NCI-H1417 (cell line): ENCODE measurements at places on chromosomes 11 and 22.
A peak's percentile ranks its signal among the peaks of the same experiment; 100 is the strongest.

DNA sequence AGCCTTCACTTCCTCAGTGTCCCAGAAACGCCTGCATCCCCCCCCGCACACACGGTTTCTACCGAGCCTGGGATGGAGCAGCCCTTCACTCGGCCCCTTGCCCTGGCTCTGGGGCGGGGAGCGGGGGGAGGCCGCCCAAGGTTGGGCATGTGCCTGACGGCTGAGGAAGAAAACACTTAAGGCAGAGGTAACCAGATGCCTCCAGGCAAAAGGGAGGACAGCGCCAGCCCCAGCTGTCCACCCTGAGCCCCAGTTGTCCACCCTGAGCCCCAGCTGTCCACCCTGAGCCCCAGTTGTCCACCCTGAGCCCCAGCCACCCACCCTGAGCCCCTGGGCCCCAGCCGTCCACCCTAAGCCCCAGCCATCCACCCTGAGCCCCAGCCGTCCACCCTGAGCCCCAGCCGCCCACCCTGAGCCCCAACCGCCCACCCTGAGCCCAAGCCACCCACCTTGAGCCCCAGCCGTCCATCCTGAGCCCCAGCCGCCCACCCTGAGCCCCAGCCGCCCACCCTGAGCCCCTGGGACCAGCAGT, 3.8 kb upstream of the TTLL8 start:
- no peak for DNase-seq

DNA sequence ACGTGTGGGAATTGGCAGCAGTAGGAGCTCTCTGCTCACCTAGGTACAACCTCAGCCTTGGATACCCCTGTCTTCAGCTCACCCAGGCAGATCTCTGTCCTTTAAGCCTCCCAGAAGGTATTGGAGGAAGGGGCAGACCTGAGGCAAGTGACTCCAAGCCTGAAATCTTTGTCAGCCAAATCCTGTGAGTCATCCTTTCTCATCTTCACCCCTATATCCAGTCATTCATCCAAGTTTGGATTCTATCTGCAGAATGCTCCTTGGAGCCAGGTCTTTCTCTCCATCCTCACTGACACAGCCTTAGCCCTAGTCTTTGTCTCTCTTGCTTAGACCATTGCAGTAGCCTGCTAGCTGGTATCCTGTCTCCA, 10.4 kb upstream of the THY1 start:
- DNase-seq: no peak

DNA sequence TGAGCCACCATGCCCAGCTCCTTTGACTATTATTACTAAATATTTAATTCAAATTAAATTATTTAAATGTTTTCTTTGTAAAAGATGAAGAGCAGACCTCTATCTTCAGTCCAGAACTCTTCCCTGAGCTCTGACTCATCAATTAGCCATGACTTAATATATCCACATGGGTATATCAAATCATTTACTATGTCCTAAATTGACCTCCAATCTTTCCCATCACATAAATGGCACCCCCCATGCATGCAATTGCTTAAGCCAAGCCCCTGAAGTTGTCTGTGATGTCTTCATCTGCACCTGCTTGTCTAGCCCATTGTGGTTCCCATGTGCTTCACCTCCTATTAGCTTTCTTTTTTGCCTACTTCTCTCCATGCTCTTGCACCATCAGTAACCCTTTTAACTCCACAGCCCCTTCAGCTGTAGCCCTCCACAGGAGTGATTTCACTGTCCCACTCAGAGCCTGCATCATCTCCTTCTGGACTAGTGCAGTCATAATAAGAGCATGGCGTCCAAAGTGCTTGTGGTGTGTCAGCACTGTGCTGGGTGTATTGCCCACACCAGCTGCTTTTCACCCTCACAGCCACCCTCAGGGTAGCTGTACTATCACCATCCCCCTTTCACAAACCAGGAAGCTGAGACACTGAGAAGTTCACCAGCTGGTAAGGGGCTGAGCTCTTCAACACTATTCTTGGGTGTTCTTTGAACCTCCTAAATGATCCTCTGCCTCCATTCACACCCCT, 11.8 kb upstream of the THY1 start:
- no peak for DNase-seq

DNA sequence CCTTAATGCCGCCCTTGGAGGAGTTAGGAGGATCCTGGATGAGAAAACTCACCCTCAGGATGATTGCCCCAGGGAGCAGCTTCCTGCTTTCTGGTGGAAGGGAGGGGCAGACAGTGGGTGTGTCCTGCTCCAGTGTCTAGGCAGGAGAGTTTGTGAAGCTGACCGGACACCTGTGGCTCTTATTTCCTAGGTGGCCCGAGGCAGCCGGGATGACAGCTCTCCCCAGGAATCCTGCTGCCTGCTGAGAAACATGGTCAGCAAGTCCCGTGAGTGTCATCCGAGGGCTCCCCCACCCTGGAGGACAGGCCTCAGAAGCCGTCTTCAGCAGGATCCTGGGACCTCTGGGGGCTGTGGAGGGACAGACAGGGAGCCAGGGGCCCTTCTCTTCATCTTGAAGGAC, 50.4 kb downstream of the ST3GAL4 start:
- DNase-seq: no peak

- DNase-seq: no peak
Measured at GRCh38 chr11:75800136-75800675, 14.8 kb upstream of the UVRAG start.

DNA sequence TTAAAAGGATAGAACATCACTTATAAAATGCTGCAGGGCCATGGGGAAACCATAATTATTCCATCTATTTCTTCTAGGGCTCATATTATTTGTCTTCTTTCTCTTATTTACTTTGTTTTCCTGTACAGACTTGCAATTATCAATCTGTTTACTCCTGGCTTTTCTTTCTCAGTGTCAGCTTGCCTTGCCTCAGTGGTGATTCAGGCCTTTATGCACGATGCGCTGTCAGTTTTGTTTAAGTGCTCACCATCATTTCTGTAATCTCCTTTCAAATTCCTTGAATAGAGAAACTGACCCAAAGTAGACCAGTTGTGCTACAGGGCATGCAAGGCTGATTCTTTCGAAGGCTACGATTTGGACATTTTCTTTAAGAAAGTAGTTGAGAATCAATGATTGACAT, 4.7 kb downstream of the PDHX start:
- peak; percentile 11 for DNase-seq

- no peak for DNase-seq
Measured at GRCh38 chr22:32574411-32574810, 99.8 kb downstream of the FBXO7 start.

GRCh38 chr11:105923252-105923651, 98.8 kb downstream of the MSANTD4 start:
- no peak for DNase-seq

DNA sequence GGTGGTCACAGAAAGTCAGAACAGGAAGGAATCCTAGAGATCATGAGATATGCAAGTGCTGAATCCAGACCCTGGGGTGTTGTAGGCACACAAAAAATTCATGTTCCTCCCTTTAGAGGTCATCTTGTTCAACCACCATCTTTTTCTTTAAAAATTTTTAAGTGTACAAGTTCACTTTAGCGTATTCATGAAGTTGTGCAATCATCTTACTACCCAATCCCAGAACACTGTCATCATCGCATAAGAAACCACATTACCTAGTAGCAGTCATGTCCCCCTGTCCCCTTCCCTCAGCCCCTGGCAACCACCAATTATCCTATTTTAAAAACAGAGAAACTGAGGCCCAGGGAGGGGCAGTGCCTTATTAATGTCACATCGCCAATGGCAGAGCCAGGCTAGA, 20.3 kb upstream of the WNT11 start:
- DNase-seq: no peak

- DNase-seq: no peak
Measured at GRCh38 chr11:76600124-76600655, 70.4 kb downstream of the LRRC32 start.

GRCh38 chr11:77471558-77472193, 2.2 kb downstream of the PAK1 start:
- DNase-seq: no peak

GRCh38 chr11:111155021-111155420, 90.5 kb upstream of the POU2AF2 start:
- DNase-seq: no peak

GRCh38 chr11:106398502-106399075, 321.1 kb downstream of the AASDHPPT start:
- no peak for DNase-seq
